ENCODE measurements at places on chromosomes 2 and 18.

DNA sequence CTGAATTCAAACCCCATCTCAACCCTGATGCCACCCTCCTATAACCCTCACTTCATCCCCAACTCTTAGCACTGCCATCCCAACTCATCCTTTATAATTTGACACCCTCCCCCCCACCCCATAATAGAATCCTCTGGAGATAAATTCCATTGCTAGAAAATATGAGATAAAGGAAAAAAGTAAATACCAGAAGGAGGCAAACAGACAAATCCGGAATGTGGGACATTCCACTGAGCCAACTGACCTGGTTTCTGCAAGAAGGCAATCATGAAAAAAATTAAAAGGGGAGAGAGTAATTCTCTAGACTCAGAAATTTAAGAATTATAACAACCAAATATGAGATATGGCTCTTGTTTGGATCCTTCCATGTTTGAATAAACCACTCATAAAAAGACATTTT, 132.4 kb downstream of the CYP26B1 start:
- DNase-seq, result no peak

GRCh38 chr18:65035701-65036100, 715.1 kb upstream of the CDH7 start:
- DNase-seq, result no peak

DNA sequence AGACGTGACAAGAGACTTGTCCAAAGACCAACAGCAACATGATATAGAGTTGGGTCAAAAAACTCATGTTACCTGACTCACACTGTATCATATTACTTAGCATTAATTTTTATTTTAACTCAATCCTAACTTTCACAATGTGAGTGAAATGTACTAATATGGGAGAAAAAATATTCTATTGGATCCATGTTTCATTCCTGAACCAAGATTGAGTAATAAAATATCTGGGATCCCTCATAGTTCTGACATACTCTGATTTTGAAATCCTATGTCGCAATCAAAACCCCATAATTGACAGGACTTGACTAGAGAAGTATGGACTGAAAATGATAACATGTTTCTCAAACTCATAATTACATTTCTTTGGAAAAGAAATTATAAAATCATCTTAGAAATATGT, 190.4 kb downstream of the RIT2 start:
- DNase-seq, result no peak

GRCh38 chr2:153106802-153107477, 371.6 kb downstream of the RPRM start:
- DNase-seq, result no peak

DNA sequence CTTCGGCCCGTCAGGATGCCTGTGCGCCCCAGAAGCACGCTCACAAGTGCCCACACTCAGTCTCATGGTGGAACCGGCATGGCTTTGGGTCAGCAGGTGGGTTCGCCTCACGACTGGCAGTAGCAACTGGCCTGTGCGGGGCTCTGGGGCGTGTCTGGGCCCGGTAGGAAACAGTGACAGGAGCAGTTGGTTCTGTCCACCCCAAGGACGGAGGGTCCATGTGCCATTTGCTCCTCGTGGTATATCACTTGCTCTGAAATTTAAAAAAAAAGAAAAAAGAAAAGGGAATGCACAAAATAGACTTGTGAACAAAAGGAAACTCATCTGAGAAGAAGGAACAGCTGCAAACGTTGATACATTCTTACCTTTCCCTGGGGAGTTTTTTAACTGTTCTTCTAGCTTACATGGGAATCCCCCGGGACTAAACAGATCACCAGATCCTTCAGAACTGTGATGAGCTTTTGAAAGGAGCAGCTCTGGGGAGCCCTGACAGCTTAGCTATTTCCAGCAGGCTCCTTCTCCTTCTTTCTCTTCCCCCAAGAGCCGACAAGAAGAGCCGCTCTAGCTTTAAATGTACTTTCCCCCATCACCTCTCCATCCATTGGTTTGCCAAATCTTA, 42.8 kb downstream of the TRAPPC12 start:
- no peak for DNase-seq

GRCh38 chr2:72956050-72956395, 38.7 kb downstream of the EMX1 start:
- DNase-seq, result no peak

DNA sequence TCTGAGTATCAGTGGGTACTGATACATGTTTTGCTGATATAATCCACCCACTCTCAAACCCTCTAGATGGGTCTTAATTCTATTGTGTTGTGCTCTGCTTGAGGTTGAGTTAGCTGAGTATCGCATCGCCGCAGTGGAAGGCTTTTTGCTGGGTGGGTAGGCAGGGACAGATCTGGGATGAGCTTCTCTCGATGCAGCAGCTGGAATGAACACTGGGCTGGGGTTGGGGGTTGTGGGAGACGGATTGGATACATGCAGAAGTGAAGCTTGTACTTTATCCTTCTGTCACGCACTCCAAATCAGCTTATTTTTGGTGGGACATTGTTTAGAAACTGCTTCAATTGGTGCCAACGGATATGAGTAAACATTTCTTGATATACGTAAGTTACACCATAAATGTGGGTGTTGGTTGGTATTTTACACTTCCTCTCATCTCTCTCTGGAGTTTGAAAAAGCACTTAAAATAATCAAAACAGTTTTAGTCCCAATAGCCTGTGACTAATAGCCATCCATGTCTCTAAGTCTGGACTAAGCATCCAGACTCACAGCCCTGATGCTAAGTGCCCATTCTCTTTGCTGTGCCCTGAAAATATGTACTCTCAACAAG, 107.1 kb downstream of the POLE4 start:
- no peak for DNase-seq

- DNase-seq, result no peak
These were observed 5.3 kb upstream of the ERICH2 start for GRCh38 chr2:170764880-170765261.

GRCh38 chr2:134466141-134466540, 212.3 kb downstream of the MGAT5 start:
- no peak for DNase-seq

DNA sequence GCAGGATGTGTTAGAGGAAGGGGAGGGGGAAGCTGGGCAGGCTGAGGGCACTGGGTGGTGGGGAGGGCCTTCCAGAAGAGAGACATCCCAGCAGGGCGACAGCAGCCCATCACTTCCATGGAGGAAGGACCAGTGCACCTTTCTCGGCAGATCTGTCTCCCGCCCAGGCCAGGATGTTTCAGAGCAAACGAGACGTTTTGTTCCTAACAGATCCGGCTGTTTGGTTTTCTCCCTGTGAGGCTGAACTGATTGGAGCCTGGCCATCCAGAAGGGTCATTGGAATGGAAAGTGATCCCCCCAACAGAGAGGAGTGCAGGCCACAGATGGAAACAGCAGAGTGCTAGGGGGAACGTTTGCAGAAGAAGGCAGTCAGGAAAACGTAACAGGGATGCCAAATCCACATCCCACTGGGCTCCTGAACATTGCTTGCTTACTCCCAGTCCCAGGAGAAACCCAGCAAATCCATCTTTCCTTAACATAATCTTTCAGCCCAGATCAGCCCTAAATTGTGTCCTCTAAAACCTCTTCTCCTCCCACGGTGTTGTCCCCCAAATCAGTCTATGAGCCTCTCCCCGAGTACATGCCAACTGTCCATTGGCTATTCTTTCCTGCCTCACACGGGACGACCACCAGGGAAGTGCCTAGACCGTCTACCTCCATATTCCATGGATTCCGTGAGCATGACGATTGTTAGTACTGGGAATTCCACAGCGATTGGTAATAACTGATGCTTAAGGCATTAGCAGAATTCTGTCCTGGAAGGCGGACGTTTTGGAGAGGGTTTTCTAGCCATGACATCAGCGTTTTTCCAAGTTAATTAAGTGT, 126.8 kb downstream of the SEPTIN10 start:
- DNase-seq, result no peak

DNA sequence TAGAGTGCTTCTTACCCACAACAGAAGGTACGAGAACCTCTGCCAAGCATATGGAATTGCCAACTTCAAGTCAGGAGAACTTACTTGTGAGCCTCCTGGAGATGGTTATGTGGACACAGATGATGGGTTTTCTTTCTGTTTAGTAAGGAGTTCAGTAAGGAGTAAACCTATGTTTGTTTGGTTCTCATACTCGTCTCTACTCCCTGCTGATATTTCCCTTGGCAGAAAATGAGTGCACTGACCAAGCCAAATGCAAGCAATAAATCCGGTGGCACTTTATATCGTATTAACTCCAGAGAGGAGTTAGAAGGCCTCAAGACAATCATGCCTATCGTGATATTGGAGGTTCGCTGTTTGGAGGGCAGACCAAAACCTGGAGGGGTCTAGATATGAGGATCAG, 83.2 kb upstream of the CYP1B1 start:
- DNase-seq, result no peak

GRCh38 chr2:7881063-7881462, 800.8 kb upstream of the ID2 start:
- no peak for DNase-seq

DNA sequence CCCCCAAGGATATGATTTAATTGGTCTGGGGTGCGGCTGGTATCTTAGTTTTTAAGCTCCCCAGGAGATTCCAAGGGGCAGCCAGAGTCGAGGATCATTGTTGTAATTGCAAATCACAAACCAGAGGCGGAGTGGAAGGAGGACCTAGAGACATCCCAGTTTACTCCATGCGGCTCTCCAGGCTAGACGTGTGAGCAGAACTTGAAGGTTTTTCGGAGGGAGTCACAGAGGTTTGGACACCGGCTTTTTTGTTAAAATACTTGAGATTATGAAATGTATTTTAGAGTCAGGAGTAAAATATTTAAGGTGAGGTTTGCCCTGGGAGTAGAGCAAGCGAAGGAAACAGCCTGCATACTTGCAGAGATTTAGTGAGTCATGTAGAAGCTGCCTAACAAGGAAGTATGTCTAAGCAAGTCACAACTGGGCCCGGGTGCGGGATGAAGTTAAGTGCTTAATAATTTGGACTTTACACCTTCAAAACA, 39.5 kb downstream of the TGOLN2 start:
- no peak for DNase-seq

DNA sequence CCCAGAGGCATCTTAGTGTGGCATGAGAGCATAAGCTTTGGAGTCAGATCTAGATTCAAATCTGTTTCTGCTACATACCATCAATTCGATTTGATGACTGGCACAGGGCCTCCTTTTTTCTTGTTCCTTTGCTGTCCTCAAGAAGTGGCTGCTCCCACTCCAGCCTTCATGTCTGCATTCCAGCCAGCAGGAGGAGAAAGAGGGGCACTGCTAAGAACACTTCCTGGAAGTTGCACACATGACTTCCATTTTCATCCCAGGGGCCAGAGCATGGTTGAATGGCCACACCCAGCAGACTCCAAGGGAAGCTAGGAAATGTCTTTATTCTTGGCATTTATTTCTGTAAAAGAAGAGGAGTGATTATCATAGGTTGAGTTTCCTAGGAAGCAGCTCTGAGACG, 50.4 kb downstream of the EML6 start:
- no peak for DNase-seq

DNA sequence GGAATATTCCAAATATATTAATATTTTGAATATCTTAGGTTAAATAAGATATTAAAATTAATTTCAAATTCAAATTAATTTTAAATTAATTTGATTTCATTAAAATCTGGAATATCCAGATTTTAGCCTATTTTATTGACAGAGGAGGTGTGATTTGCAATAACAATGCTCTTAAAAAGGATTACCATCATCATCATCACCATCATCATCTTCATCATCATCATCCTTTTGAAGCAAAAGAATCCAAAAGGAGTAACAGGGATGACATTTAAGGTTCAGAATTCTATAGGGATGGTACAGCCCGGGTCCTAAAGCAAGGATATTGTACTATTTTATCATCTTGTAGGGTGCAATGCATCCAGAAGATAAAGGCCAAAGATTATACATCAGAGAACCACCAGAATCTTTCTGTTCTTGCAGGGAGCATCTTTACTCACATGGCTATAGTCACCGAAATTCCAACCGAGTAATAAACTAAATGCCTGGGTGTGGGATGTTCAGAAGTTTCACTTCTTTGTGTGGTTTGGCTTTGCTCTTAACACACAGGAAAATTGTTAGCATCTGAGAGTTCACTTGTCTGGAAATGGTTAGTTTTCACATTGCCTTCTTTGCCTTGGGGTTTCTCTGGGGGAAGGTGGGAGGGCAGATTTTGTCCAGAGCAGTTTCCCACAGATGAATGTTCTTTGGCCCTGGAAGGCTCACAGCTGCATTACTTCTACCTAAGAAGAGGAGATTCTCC, 99.1 kb upstream of the ITGA6 start:
- no peak for DNase-seq

GRCh38 chr18:61924550-61924949, 31.7 kb upstream of the RNF152 start:
- no peak for DNase-seq

DNA sequence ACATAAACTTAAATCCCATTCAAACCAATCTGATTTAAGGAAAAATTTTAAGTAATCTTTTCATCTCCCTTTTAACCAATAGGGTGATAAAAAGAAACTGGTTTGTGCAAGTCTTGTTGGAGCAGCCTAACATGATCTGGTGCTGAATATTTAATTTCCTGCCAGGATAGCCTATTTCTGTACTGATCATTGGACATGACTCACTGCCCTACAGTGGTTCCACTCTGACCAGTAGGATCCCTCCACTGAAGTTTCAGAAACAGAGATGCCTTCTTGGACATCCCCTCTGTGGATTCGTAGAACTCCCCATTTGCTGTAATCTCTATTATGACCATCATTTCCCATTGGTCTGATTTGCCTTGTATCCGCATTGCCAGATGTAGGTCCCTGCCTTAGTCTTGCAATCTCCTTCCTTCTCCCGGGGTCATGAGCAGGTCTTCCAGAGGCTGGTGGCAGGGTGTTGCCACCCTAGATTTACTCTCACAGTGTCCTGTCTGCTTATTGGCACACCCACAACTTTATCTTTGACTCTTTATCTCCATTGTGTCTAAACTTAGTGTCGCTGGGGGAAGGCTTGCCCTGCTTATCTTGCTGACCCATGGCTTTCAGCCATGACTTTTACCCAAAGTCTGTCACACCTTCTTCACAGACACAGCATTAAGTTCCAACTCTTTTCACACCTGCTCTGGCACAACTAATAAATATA, 12.3 kb upstream of the SETBP1 start:
- DNase-seq, result no peak

GRCh38 chr2:198135481-198135934, 331.1 kb downstream of the PLCL1 start:
- DNase-seq, result no peak

- DNase-seq, result no peak
These were observed 190.1 kb downstream of the PDE11A start for GRCh38 chr2:177882501-177882900.

DNA sequence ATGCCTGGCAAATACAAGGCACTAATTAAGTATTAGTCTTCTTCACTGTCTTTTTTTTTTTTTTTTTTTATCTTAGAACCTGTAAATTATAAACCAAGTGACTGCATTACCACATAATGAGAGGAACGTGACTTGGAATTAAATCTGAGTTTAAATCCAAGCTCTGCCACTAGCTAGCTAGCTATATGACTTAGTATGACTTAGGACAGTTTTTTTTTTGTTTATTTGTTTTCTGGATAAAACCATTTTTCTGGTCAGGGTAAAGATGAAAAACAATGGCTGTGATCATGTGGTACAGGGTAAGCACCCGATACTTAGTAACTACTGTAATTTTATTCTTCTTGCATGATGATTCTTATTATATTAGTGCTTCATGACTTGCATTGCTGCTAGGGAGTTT, 191.8 kb upstream of the LRRTM1 start:
- DNase-seq, result no peak

GRCh38 chr2:165054652-165055051, 99.3 kb upstream of the SLC38A11 start:
- no peak for DNase-seq
